ENCODE measurements at places on chromosomes 1 and 21.

GRCh38 chr1:59384443-59384842, 87.5 kb downstream of the FGGY start:
- no peak for DNase-seq

DNA sequence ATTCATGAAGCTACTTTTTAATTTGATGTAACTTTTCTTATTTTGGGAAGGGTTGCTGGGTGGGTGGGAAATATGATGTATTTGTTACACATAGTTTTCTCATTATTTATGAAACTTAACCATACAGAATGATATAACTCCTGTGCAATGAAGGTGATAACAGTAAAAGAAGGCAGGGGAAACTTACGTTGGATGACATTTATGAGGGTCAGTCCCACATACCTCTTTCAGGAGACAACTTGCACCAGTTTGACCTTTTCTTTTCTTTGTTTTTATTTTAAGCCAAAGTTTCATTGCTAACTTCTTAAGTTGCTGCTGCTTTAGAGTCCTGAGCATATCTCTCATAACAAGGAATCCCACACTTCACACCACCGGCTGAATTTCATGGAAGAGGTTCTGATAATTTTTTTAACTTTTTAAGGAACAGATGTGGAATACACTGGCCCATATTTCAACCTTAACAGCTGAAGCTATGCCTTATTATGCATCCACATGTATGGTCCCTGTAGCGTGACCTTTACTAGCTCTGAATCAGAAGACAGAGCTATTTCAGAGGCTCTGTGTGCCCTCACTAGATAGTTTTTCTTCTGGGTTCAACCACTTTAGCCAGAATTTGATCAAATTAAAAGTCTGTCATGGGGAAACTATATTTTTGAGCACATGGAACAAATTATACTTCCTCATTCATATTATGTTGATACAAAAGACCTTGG, 28.0 kb upstream of the KIAA1614 start:
- DNase-seq = no peak

DNA sequence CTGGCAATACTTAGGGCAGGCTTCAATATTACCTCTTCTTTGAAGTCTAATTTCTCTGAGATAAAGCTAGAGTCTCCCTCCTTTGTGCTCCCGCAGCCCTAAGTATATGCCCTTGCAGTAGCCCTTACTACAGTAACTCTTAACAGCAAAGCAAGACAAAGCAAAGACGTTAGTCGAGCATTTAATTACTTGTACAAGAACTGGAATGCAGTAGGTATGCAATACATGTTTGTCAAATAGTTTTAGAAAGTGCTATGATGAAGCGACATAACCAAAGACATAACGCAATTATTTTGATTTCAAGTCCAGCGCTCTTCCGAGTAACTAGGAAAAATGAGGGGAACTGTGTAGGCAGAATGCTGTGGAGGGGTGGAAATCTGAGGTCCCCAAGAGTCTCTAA, 1.6 kb downstream of the P3H1 start:
- no peak for DNase-seq

DNA sequence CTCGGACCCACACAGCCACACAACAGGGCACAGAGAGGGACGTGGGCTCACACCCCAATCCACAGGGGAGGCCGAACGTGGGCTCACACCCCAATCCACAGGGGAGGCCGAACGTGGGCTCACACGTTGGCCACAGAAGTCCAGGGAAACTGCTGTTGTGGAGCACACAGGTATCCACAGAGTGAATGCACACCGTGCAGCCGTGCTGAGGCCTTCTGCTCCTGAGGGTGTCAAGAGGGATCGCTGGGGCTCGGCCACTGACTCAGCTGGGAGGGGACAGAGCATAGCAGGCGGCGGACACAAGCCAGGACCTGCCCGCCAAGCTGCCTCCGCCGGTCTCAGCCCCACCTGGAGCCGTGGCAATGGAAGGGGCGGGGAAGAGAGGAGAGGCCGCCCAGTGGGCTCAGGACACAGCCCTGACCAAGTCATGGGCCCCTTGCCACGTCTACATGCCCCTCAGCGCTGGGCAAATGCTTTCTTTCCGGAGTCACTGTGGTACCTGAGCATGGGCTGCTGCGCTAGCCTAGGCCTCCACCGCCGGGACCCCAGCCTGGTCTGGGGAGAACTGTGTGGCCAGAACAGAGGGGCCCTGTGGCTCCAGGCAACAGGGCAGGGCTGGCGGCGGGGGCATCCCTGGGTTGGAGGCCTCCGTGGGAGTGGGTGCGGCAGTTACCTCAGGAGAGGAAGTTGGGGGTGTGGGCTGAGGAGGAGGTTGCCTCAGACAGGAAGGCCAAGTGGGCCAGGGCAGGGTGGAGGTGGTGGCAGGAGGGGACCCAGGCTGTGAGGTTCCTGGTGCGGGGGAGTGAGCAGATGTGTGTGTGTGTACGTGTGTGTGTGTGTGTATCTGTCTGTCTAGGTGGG, 1.2 kb downstream of the SYTL1 start:
- no peak for DNase-seq

GRCh38 chr1:44227211-44227610, 13.9 kb downstream of the DMAP1 start:
- no peak for DNase-seq

DNA sequence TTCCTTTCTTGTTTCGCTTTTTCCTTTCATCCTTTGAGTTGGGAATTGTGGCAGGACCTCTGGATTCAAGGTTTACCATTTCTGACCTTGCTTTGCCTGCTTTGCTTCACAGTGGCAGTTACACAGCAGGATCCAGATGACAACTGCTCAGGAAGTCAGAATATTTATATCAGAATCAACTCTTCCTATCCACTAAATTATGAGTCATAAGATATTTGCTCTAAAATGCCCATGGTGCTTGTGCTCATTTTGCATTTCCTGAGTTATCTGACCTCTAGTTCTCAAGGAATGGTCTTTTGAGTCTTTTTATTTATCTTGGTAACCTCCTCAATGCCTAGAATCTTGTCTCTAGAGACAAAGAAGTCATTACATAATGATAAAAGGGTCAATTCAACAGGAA, 290.8 kb downstream of the LRRC7 start:
- DNase-seq = no peak

GRCh38 chr1:38889589-38889988, 8.2 kb upstream of the GJA9 start:
- no peak for DNase-seq

DNA sequence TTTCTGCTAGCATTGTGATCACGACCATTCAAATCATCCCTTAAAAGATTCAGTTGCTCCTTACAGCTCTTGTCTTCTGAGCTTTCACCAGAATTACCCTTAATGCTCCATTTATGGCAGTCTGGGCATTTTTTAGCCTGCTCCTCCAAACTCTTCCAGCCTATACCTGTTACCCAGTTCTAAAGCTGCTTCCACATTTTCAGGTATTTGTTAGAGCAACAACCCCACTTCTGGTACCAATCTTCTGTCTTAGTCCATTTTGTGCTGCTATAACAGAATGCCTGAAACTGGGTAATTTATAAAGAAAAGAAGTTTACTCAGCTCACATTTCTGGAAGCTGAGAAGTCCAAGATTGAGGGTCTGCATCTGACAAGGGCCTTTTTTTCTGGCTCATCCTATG, 17.2 kb downstream of the MYBPH start:
- DNase-seq = no peak

DNA sequence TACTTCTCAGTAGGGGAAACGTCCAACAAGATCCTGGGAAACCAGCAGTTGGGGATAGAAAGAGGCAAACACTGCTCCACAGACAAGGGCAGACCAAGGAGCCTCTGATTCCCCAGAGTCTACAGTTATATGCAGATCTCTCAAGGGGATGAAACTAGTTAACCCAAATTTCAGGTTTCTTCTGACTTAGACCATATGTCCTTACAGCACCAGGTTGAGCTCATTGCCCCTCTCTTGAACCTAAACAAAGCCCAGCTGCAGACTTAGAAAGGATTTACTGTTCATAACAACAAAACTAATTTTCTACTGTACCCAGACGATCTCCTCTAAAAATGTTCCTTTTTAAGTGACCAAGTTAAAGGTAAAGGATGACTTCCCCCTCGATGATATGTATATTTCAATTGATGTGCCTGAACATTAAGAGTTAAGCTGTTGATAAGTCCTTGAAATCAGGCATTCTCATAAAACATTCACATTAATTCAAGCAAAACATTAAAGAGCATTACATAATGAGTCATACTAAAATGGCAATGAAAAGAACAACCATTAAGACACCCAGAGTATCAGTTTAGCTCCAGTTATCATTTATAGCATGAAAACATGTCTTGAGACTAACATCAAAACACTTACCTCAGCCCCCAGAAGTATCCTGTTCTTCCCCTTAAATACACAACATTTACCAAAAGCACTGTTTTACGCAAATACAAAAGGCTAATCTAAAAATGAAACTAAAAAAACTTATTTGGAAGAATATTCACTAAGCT, 24.1 kb downstream of the SMYD3 start:
- DNase-seq = no peak

DNA sequence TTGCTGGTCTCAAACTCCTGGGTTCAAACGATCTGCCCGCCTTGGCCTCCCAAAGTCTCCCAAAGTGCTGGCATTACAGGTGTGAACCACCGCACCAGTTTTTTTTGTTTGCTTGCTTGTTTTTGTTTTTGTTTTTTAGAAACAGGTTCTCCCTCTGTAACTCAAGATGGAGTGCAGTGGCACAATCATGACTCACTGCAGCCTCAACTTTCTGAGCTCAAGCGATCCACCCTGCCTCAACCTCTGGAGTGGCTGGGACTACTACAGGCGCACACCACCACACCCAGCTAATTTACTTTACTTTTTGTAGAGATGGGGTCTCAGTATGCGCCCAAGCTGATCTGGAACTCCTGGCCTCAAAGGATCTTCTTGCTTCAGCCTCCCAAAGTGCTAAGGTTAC, 47.3 kb upstream of the USP1 start:
- no peak for DNase-seq

GRCh38 chr1:94734963-94735901, 84.9 kb upstream of the SLC44A3 start:
- peak; percentile 69 for DNase-seq

All from left renal pelvis (tissue), 4 donors.